Stimulated activated CD8-positive, alpha-beta memory T cell treated with anti-CD3 and anti-CD28 coated beads, Interleukin-12 subunit alpha, Interleukin-12 subunit beta, amount 100 ng/mL, for 1 hour (primary cell): ENCODE measurements at places on chromosomes 16 and 17.

DNA sequence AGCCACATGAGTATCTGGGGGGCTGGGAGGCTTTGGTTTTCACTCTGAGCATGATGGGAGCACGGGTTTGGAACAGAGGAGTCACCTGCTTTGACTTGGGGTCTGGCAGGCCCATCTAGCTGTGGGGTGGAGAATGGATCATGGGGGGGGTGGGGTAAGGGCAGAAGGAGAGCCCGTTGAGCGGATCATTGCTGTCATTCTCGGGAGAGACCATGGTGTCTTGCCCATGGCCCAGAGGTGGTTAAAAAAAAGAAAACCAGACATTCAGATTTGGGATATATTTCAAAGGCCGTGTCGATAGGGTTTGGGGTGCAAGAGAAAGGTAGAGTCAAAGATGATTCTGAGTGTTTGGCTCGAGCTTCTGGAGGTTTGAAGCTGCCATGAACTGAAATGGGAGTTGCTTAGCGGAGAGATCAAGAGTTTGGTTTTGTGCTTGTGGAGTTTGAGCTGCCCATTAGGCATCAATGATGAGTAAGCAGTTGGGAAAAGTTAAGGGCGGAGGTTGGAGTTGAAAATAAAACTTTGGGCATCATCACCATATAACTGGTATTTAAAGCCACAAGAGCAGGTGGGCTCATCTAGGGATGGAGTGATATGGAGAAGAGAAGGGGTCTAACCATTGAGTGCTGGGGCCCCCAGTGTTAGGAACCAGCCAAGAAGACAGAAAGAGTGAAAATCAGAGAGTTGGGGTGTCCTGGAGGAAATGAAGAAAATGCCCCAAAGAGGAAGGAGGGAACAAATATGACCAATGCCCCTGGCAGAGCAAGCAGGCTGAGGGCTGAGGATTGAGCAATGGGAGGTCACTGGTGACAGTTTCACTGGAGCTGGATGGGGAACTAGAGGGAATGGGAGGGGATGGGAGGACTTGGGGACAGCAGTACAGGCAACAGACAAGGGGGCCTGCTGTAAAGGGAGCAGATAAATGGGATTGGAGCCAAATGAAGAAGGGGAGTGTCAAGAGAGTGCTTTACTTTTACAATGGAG, 1.9 kb downstream of the NOD2 start:
- no peak for DNase-seq

- DNase-seq, result no peak
Observed at GRCh38 chr16:66267292-66268014, 99.0 kb upstream of the CDH5 start.

- DNase-seq, result no peak
Observed at GRCh38 chr16:46695937-46696336, 6.5 kb downstream of the ORC6 start.

- DNase-seq, result no peak
Observed at GRCh38 chr17:16383772-16384287, 2.9 kb downstream of the UBB start.

DNA sequence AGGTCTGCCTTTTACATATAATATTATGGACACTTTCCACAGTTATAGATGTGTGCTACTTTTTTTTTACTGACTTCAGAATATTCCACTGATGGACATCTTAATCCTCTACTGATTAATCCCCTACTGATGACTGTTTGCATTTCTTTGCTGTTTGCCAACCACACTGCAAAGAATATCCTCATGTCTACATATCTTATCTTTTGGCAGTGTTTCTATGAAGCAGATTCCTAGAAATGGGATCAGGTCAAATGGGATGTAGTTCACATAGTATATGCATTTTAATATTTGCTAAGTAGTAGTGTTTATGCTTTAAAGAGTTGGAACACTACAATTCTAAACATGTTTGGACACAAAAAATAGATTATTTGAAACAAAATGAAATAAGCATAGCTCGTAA, 3.2 kb downstream of the CCL3 start:
- DNase-seq, result no peak

- no peak for DNase-seq
Observed at GRCh38 chr16:468068-468821, 42.8 kb downstream of the RAB11FIP3 start.

DNA sequence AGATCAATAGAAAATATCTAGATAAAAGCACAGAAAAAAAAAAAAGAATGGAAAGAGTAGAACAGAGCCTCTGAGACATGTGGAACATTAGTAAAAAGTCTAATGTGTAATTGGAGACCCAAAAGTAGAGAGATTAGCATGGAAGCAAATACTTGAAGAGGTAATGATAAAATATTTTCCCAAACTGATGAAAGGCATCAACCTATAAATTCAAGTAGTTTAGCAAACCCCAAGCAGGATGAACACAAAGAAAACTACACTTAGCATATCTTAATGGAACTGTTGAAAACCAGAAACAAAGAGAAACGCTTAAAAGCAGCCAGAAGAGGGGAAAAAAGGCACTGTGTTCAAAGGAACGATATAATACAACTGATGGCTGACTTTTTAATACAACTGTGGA, 16.4 kb downstream of the NF1 start:
- DNase-seq, result no peak

GRCh38 chr17:7549401-7550055, 670 bp downstream of the TNFSF12 start:
- no peak for DNase-seq

GRCh38 chr16:81700071-81700779, 78.9 kb upstream of the PLCG2 start:
- no peak for DNase-seq

DNA sequence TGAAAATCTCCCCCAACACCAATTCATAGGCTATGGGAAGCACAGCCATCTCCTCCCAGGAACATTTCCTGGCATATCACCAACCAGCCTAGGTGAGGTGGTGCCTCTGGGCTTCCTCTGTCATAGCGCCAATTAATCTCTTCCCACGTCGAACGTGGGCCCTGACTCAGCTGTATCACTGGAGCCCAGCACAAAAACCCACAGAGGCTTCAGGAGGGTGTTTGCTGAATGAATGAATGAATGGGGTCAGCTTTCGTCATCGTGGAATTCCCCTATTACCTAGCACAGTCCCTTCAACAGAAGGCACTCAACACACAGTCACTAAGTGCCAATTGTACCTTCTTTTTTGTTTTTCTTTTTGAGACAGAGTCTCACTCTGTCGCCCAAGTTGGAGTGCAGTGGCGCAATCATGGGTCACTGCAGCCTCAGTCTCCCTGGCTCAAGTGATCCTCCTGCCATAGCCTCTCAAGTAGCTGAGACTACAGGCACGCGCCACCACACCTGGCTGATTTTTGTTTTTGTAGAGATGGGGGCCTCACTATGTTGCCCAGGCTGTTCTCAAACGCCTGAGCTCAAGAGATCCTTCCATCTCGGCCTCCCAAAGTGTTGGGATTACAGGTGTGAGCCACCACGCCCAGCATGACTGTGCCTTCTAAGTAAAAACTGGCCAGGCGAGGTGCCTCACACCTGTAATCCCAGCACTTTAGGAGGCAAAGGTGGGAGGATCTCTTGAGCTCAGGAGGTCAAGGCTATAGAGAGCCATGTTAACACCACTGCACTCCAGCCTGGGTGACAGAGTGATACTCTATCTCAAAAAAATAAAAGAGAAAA, 4.1 kb downstream of the ZNF688 start:
- DNase-seq, result no peak

GRCh38 chr17:80539022-80539641, 5.5 kb upstream of the RPTOR start:
- DNase-seq, result no peak

- DNase-seq, result no peak
Observed at GRCh38 chr16:2121853-2122252, 13.8 kb downstream of the PKD1 start.

- DNase-seq, result no peak
Observed at GRCh38 chr16:48126801-48127644, 28.8 kb downstream of the ABCC12 start.

DNA sequence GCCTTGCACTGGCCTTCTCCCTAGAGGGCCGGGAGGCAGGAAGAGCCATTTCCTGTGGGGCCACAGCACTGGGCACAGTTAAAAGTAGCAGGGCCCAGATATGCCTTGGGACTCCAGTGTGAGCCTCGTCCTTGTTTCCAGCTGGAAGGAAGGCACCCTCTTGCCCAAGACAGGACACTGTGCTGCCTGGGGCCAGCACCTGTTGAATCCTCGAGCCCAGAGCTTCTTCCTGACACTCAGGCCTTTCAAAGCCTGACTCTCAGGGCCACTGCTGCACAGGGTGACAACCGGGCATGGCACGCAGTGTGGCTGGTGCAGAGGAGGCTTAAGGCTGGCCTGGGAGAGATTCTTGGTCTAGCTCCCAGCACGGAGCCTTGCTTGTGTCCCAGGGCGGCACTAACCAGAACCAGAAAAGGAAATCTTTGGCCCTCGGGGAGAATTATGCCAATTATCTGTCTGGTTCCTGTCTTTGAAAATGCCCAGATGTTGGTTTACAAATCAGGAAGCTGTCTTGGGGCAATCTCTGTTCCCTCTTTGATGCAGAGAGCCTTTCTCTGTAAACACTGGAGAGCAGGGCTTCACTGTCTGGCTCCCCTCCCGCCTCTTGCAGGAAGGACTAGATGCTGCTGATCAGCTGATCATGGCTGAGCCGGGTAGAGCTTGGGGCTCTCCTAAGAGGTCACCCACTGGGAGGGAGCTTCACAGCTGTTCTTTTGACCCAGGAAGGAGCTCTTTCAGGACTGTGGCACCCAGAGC, 11.1 kb downstream of the LDHD start:
- no peak for DNase-seq

- DNase-seq, result peak; percentile 12
Observed at GRCh38 chr17:57294629-57295501, 38.5 kb downstream of the MSI2 start.

- DNase-seq, result no peak
Observed at GRCh38 chr16:4892361-4893102, 44.4 kb downstream of the PPL start.

GRCh38 chr16:914440-914839, 56.3 kb downstream of the LMF1 start:
- DNase-seq, result no peak

GRCh38 chr17:31060791-31061550, 33.8 kb upstream of the NF1 start:
- no peak for DNase-seq

GRCh38 chr16:86319585-86320236, 190.6 kb upstream of the FOXF1 start:
- no peak for DNase-seq

DNA sequence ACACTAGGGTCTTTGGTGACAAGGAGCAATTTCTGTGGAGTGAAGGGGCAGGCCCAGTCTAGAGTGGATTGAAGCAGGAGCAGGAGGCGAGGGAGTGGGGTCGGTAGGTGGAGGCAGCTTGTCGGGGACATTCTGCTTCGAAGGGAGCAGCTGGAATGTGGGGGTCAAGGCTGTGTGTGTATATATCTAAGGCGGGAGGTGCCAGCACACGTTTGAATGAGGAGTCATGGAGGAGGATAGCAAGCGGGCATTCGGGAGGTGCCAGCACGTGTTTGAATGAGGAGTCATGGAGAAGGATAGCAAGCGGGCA, 17.7 kb downstream of the NT5M start:
- DNase-seq, result no peak

DNA sequence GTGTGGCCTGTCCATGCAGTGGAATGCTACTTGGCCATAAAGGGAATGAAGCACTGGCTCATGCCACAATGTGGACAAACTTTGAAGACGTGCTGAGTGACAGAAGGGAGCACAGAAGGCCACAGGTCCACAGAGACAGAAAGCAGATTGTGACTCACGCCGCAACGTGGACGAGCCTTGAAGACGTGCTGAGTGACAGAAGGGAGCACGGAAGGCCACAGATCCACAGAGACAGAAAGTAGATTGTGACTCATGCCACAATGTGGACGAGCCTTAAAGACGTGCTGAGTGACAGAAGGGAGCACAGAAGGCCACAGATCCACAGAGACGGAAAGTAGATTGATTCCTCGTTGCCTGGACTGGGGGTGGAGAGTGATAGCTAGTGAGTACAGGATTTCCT, 19.2 kb downstream of the ZC3H18 start:
- no peak for DNase-seq

DNA sequence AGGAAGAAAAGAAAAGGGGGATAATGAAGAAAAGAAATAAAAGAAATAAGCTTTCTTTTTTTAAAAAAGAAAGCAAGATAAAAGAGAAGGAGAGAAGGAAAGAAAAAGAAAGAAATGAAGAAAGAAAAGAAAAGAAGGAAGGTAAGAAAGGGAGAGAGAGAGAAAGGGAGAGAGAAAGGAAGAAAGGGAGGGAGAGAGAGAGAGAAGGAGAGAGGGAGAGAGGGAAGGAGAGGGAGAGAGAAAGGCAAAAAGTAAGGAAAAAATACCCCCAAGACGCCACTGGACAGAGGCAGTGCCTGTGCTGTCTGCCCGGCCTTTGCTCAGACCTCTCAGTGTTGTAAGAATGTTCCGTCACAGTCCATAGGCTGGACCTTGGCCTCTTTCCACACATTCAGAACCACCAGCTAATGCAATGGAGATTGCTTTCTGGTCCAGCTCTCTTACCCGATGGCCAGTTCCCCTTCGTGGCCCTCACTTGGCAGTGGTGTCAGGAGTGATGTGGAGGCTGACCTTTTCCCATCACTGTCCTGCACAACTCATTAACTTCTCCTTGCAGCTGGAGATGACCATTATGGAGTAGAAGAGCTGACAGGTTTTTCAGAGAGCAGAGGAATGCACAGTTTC, 14.3 kb upstream of the HNF1B start:
- no peak for DNase-seq

GRCh38 chr16:87304951-87305350, 12.2 kb downstream of the C16orf95 start:
- no peak for DNase-seq

DNA sequence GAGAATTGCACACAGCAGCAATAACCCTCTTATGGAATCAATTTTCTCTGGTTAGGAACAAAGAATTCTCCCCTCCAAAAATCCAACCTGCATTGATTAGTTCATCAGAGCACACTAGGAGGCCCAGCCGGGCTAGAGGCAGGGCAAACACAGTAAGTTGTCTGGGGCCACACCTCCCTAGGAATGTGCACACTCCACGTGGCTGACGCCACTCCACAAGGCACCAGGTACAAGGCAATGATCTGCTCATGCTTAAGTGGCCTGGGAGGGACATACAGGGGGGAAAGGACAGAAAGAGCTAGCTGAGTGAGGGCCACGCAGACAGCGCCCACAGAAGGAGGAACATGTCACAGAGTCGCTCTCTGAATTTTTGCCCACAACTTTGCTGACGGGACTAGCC, 107.6 kb downstream of the SLC39A11 start:
- no peak for DNase-seq

DNA sequence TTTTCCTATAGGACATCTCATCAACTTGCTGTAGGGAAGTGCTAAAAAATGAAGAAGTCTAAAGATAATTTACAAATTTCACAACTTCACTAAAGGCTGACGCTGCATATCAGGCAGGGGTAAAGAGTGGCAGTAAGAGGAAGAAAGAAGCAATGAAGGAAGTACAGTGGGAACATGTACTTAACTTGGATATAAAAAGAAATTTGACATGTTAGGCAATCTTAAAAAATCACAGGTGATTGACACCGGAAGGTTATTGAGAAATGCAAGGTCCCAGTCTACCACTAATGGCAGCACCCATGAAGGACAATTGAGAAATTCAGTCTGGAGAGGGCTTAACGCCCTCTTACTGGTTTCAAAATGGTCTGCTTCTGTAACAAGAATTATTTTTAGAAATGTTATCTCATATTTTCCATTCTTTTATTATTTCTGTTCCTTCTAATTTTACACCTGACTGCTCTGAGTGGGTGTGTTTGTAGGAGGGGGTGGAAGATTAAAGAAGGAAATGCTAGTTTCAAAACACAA, 358.1 kb downstream of the KCNJ2 start:
- no peak for DNase-seq
